ENCODE measurements at places on chromosomes 6 and 20. TPM values are rescaled to one million over a fixed set of nuclear protein-coding genes. Genes with fewer than 3 reads are reported as not detected.

DNA sequence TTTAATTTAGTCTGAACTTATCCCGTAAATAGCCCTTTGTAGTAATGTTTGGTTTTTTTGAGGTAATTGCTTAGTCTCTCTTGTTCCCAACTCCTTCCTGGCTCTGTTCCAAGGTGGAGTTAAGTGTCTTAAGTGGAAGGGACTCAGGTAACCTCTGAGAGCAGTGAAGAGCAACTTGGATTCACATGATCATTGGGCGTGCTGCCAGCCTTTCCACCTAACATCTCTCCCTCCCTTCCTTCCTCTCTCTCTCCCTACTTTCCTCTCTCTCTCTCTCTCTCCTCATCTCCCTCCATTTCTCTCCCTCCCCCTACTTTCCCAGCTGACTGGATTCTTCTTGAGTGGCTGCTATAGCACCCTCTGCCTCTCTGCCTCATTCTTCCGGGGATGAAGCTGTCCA lies 232.9 kb upstream of the SASH1 start:
- H3K27me3 ChIP-seq = no peaks in the 10 kb centered on the region
- H3K4me3 ChIP-seq = no peak overlapping the region
- no peaks in the 10 kb centered on the region for H3K36me3 ChIP-seq
- DNase-seq = no peak
- no peaks in the 10 kb centered on the region for H3K4me1 ChIP-seq

SDC4 gene
- 41.6 TPM for polyA plus RNA-seq

DNA sequence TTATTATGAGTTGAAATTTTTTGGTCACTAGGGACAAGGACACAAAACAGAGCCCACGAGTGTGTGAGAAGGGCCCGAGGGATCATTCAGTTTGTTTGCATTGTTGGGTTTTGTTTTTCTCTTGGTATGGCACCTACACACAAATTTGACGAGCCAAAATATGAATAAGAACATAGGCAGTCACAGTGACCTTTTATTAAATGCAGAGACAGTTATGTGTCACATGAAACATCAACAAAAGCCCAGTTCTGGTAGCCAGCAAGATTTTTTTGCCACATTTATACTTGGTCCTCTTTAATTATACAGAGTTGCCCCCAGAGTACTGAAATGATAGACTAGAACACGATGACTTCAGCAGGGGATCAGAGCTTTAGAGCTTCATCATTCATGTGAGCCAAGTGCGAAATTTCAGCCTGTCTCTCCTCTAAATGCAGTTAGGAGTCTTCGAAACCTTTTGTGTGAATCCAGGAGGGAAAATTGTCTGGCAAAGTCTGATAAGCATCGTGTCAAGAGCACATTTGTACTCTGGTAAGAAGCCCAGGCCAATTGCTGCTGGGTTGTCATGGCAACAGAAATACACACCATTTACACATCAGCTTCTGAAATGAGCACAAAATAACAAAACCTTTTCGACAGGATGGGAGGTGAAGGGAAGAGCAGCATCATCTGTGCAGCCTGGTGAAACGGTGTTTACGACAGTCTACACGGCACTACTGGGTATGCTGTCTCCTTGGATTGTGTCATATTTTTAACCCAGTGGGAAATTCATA lies 79.2 kb upstream of the RIPOR2 start:
- no peak overlapping the region for H3K27ac ChIP-seq
- no peak overlapping the region for H3K4me3 ChIP-seq
- no peaks in the 10 kb centered on the region for H3K27me3 ChIP-seq
- H3K4me1 ChIP-seq = no peaks in the 10 kb centered on the region
- no peaks in the 10 kb centered on the region for H3K36me3 ChIP-seq

DNA sequence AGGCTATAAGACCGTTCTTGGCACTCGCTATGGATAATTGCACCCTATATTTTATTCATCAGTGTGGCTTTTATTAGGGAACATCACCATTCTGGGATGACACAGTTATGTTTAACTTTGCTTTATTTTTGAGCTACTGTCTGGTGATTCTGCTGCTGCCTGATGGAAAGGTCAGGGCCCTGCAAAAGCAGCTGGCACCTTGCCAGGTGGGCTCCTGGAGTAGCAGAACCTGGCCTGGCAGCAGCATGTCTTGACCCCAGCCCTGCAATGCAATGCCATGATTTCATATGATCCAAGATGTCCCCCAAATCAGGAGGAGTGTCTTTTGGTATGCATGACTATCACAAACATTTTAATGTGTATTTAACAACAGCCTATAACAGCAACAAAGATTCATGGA lies 228.4 kb upstream of the RSPO3 start:
- no peaks in the 10 kb centered on the region for H3K27me3 ChIP-seq
- no peak for DNase-seq
- H3K4me1 ChIP-seq = no peaks in the 10 kb centered on the region
- H3K4me3 ChIP-seq = no peak overlapping the region

DNA sequence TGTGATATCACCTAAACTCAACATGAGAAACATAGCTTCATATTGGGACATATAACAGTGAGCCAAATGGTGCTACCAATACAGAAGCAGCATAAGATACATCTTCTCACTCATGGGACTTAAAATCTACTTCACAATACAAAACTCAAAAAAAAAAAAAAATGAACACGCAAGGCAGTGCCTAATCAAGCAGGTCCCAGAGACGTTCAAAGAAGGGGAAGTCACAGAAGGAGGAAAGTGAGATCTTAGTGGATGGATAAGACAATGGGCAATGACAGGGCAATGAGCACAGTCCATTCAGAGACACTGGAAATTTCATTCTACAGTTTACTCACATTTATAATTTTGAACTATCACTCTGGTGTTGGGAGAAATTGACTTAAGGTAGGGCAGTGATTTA lies 88.3 kb downstream of the FAM50B start:
- no peak overlapping the region for H3K27ac ChIP-seq
- H3K4me1 ChIP-seq = no peaks in the 10 kb centered on the region
- no peaks in the 10 kb centered on the region for H3K27me3 ChIP-seq
- DNase-seq = no peak
- no peaks in the 10 kb centered on the region for H3K36me3 ChIP-seq

- no peak overlapping the region for H3K4me3 ChIP-seq
- no peak for DNase-seq
- H3K27me3 ChIP-seq = no peaks in the 10 kb centered on the region
- H3K4me1 ChIP-seq = no peaks in the 10 kb centered on the region
- no peaks in the 10 kb centered on the region for H3K36me3 ChIP-seq
Observed at GRCh38 chr6:90714319-90714718, 127.4 kb upstream of the MAP3K7 start.

CRISP3 gene
- polyA plus RNA-seq = 0.04 TPM

DNA sequence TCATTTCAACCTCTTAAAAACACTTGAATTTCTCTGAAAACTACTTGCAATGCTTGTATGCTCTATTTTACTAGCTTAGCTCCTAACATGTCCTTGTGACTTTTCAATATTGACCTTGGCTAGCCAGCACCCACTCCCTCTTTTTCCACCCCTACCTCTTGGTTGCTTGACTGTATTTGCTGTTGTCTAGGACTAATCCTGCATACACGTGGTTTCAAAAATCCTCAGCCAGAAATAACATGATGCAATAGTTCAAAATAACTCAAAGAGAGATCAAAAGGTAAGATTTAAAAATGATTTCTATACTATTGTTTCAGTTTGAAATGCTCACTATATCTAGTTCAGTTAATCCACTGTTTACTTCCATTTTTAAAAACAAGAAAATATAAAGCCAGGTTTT lies 102.3 kb upstream of the TBX18 start:
- DNase-seq = no peak
- H3K27me3 ChIP-seq = no peaks in the 10 kb centered on the region
- no peaks in the 10 kb centered on the region for H3K36me3 ChIP-seq
- H3K27ac ChIP-seq = no peak overlapping the region
